ENCODE measurements at places on chromosomes 7 and 10. TPM values are rescaled to one million over a fixed set of nuclear protein-coding genes. Genes with fewer than 3 reads are reported as not detected.

ITGA8 gene
- total RNA-seq: 43.7 TPM

ADAMTS14 gene
- 2.5 TPM for total RNA-seq

RASSF4 gene
- 6.2 TPM for total RNA-seq

DNAH11 gene
- total RNA-seq: 0.92 TPM

HERPUD2 gene
- 31.3 TPM for total RNA-seq

SLC39A12 gene
- not detected for total RNA-seq

CACNB2 gene
- total RNA-seq: 0.20 TPM

MRLN gene
- total RNA-seq: not detected

ADAM22 gene
- total RNA-seq: 0.52 TPM

ARMS2 gene
- total RNA-seq: not detected

NYAP1 gene
- 2.3 TPM for total RNA-seq

FFAR4 gene
- total RNA-seq: not detected

ZMIZ1 gene
- total RNA-seq: 30.2 TPM

ADAM12 gene
- total RNA-seq: 120 TPM

CYP2E1 gene
- total RNA-seq: 0.86 TPM

MXI1 gene
- 47.1 TPM for total RNA-seq

KLF14 gene
- total RNA-seq: not detected

ATOH7 gene
- not detected for total RNA-seq

FGFBP3 gene
- 0.36 TPM for total RNA-seq

GJD4 gene
- 0.10 TPM for total RNA-seq

NANOS1 gene
- total RNA-seq: 1.5 TPM

PDE6C gene
- total RNA-seq: not detected

CLIP2 gene
- 80.5 TPM for total RNA-seq

VGF gene
- 0.26 TPM for total RNA-seq

SRRM3 gene
- 0.26 TPM for total RNA-seq

MRPS17 gene
- 10.4 TPM for total RNA-seq

PGAM2 gene
- total RNA-seq: 3.3 TPM

GRM3 gene
- not detected for total RNA-seq

SYT15 gene
- 0.17 TPM for total RNA-seq

CYP2C9 gene
- total RNA-seq: not detected

ELFN1 gene
- not detected for total RNA-seq

SEMA3A gene
- total RNA-seq: 52.1 TPM

CPED1 gene
- total RNA-seq: 64.8 TPM

CASTOR2 gene
- 15.4 TPM for total RNA-seq

ACTL6B gene
- total RNA-seq: not detected

MYPN gene
- 2.3 TPM for total RNA-seq

GCK gene
- 1.4 TPM for total RNA-seq

NUTM2E gene
- total RNA-seq: not detected

KLLN gene
- total RNA-seq: 0.46 TPM

OR2F2 gene
- not detected for total RNA-seq

LIPJ gene
- not detected for total RNA-seq

RNF32 gene
- total RNA-seq: 0.33 TPM

SNCG gene
- 13.0 TPM for total RNA-seq

TLX1 gene
- total RNA-seq: not detected

CCL26 gene
- 1.8 TPM for total RNA-seq

FXYD4 gene
- total RNA-seq: not detected

KIAA1549 gene
- total RNA-seq: 1.6 TPM

GNAT3 gene
- total RNA-seq: not detected

ANKRD1 gene
- total RNA-seq: 24.2 TPM

GRID2IP gene
- not detected for total RNA-seq

PRDX3 gene
- 187 TPM for total RNA-seq

ZNF394 gene
- 15.5 TPM for total RNA-seq

SPDYE11 gene
- not detected for total RNA-seq

MIOS gene
- 28.0 TPM for total RNA-seq

Measured in smooth muscle cell of the pulmonary artery (primary cell).